GM12891 (cell line): ENCODE measurements at places on chromosomes 3 and 15.

- no peak for DNase-seq
Observed at GRCh38 chr3:157544501-157545130, 41.4 kb upstream of the VEPH1 start.

DNA sequence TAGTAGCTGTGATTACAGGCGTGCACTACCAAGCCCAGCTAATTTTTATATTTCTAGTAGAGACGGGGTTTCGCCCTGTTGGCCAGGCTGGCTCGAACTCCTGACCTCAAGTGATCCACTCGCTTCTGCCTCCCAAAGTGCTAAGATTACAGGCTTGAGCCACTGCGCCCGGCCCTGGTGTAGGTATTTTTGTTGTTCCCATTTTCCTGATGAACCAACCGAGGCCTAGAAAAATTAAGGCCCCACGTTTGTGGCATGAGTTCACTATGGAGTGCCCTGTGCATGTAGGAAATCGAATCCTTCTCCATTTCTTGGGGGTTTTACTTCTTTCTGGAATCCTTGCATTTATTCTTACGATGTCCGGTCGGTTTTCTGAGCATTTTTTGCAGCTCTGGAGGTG, 14.3 kb upstream of the TATDN2 start:
- no peak for DNase-seq

- DNase-seq: no peak
Observed at GRCh38 chr15:73763931-73764330, 10.8 kb upstream of the INSYN1 start.

DNA sequence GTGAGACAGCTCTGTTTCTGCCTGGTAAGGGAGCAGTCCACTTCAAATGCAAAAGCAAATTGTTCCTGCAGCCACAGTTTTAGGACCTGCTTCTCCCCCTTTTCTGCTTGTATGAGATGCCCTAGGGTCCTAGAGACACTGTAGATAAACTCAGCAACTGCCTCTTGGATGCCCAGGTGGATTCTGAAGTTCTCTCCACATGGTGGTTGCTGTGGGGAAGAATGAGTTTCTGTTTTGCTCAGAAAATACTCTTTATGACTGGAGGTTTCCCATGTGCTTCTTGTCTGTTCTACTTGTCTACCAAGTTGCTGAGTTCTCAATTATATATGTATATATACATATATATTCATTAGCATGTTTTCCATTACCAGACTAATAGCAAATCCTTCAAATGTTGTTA, 5.6 kb upstream of the ZNF80 start:
- DNase-seq: peak; percentile 32

GRCh38 chr3:140103166-140103565, 168.2 kb downstream of the CLSTN2 start:
- DNase-seq: no peak

GRCh38 chr3:73295876-73296635, 234.6 kb downstream of the EBLN2 start:
- no peak for DNase-seq

DNA sequence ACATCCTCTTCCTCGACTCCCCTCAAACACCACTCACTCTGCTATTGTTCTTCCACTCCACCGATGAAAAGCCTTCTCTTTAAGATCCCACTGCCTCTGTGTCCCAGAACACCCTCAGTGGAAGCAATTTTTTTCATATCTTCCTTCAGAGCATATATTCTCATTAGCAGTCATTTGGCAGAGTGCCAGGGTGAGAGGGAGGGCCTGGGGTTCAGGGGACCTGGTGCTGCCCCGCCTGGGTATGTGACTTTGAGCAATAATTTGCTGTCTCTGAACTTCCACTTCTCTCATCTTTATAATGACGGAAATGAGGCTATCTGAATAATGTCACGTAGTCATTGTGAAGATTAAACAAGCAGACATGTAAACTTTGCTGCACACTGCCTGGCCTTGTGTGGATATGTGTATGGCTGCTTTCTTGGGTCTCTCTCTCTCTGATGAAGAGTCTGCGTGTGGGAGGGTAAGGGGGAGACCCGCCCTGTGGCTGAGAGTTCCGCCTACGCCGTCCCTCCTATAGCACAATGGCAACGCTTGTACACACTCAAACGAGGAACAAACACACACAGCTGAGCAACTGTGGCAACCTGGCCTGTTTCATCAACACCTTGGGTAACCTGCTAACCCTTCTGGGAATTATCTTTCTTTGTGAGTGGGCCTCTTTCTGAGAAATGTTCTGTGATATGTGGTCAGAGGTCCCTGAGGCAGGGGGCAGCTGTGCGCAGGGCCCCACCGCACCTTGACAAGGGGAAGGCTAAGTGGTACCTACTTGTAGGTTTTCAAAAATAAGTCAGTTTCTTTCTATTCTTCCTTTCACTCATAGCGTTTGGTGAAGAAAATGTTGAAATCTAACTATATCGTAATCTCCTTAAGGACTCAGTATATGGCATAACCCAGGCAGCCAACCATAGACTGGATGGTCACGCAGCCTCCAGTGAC, 369.8 kb downstream of the SV2B start:
- no peak for DNase-seq

- no peak for DNase-seq
Observed at GRCh38 chr3:184619369-184619768, 57.8 kb downstream of the EPHB3 start.

- DNase-seq: no peak
Observed at GRCh38 chr15:101651554-101652097, 555 bp downstream of the TM2D3 start.

DNA sequence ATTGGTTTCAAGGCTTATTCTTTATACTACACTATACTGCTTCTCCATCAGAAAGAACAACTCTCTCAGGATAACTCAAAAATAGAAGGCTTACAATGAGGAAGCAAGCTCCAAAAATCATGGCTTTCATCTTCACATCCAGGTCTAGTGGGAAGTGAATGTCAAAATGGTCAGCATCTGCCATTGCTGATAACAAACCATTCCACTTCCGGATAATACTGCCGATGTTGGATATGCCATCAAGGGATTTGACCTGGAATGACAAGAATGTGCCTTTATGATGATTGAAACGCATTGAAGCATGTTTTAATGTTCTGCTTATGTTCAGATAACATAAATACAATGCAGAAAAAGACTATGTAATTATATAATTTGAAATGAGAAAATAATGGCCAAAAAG, 34.0 kb upstream of the PLOD2 start:
- DNase-seq: no peak
